ENCODE measurements at places on chromosomes 7 and 10.

DNA sequence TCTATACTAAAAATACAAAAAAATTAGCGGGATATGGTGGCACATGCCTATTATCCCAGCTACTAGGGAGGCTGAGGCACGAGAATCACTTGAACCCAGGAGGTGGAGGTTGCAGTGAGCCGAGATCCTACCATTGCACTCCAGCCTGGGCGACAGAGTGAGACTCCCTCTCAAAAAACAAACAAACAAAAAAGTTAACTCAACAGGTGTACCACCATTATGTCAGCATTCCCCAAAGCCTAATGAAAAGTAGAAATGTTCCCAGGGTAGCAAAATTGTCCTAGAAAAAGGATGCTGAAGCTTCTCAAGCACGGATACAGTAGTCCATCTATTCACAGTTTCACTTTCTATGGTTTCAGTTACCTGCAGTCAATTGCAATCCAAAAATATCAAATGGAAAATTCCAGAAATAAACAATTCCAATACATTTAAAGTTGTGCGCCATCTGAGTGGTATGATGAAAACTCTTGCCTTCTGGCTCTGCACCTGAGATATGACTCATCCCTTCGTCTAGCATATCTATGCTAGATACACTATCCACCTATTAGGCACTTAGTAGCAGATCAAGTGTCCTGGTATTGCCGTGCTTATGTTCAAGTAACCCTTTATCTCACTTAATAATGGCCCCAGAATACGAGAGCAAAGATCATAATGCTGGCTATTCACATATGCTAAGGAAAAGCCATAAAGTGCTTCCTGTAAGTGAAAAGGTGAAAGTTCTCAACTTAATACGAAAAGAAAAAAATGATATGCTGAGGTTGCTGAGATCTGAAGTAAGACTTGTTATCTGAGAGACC is 37.2 kb upstream of the SLC35G1 start:
- no peak for DNase-seq

DNA sequence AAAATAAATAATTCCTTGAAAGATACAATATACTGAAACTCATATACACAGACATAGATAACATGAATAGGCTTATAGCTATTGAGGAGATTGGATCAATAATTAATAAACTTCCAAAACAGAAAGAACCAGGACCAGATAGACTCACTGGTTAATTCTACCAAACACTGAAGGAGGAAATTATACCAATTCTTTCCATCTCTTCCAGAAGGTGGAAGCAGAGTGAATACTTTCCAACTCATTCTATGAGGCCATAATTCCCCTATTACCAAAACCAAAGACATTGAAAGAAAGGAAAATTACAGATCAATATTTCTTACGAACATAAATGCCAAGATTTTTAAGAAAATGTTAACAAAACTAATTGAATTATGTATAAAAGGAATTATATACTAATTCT is 624.8 kb upstream of the LRRTM3 start:
- DNase-seq: no peak

- DNase-seq: no peak
Observed at GRCh38 chr7:49333180-49333881, 409.0 kb downstream of the CDC14C start.

- no peak for DNase-seq
Observed at GRCh38 chr7:92982928-92983327, 134.9 kb downstream of the SAMD9 start.

- DNase-seq: no peak
Observed at GRCh38 chr7:43577485-43577951, 5.4 kb upstream of the STK17A start.
